T-helper 1 cell (primary cell): ENCODE measurements at places on chromosomes 1 and 21.

GRCh38 chr1:224203243-224204016, 20.4 kb downstream of the DEGS1 start:
- DNase-seq: no peak

DNA sequence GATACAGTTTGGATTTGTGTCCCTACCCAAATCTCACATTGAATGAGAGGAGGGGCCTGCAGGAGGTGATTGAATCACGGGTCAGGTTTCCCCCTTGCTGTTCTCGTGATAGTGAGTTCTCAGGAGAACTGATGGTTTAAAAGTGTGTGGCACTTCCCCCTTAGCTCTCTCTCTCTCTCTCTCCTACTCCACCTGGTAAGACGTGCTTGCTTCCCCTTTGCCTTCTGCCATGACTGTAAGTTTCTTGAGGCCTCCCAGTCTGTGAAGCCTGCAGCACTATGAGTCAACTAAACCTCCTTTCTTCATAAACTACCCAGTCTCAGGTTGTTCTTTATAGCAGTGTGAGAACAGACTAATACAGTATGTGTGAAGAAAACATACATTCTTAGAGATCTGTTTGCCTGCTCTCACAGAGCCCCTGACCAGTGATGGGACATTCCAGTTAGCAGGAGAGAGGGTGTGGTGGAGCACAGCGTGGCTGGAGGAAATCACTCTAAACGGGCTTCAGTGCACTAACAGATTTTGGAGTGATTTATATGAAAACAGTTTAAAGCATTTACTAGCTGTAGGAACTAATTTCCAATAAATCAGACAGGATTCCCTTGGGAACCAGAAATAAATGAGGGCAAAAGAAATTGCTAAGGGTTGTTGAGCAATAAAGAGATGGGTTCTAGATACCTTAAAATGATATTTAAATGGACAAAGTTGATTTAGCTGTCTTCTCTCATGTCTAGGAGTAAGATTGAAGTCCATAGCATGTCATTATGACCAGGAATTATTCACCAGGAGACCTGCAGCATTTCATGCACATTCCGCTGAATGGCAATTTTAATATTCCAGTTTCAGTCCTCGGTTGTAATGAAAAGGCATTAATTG, 411.0 kb downstream of the CAMTA1 start:
- no peak for DNase-seq

- no peak for DNase-seq
These were observed 47.0 kb downstream of the CDCP2 start for GRCh38 chr1:54105736-54106269.

- DNase-seq: no peak
These were observed 3.0 kb downstream of the ADAM30 start for GRCh38 chr1:119893238-119893791.

GRCh38 chr1:170215072-170215885, 69.5 kb downstream of the NTMT2 start:
- no peak for DNase-seq

DNA sequence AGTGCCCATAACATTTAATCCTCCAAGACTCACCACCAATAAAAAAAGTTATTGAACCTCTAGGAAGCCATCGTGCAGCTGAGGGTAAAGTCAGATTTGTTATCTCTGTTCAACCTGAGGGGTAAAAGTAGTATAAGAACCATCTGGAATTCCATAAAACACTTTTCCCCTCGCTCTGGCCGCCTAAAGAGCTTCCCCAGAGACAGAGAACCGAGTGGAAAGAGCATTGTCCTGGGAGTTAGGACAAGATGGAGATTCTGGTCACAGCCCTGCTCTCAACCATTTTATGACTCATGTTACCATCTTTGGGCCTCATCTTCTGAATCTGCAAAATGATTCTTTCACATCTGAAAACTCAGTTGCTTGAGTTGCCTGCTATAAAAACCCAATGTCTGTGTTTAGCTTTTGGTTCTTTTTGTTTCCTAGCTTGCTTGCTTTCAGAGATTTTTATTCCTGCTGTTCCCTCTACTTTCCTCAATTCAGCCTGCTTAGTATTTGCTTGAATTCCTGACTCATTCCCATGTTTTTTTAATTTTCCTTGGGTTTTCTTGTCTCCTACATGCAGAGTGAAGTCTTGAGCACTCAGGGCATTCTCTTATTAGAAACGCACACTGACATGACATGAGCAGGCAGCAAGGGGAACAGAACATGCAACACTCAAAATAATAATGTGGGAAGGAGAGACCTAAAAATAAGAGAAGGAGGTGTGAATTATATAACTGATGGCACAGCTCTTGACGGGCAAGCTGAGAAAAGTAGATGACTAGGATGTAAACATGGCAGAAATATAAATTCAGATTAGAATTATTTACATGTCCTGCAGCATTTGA, 1.7 kb downstream of the EPHX4 start:
- DNase-seq: no peak

- DNase-seq: no peak
These were observed 143.0 kb downstream of the URB2 start for GRCh38 chr1:229769006-229769405.
